Activated T-helper 1 cell treated with anti-CD3 and anti-CD28 coated beads, Interleukin-2, amount 50 U/mL, for 16 hours (primary cell): ENCODE measurements at places on chromosomes 7 and 10.

DNA sequence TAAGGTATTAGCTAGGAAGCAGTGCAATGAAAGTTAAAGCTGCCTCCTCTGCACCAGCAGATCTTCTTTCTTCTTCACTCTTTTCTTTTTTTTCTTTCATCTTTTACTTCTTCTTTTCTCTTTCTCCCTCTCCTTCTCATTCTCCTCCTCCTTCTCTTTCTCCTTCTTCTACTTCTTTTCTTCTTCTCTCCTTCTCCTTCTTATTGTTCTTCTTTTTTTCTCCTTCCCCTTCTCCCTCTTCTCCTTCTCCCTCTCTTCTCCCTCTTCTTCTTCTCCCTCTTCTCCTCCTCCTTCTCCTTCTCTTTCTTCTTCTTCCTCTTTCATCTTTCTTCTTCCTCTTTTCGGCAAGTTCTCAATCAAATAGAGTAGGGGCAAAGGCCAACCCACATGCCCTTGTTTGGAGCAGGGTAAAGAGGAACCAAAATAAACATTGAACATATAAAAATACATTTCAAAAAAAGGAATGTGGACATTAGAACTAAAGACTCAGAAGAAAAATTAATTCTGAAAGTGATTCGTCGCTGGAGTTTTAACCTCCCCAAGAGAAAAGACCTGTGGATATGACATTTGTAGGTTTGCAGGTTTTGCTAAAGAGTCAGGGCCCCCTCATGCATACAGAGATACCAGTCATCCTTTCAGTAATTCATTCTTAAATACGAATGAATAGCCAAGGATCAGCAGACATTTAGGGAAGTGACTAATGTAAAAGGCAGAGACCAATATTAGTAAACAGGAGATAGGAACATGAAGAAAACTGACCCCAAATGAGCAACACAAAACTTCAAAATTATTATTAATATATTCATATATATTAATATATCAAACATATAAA, 93.0 kb upstream of the RSU1 start:
- DNase-seq, result no peak

DNA sequence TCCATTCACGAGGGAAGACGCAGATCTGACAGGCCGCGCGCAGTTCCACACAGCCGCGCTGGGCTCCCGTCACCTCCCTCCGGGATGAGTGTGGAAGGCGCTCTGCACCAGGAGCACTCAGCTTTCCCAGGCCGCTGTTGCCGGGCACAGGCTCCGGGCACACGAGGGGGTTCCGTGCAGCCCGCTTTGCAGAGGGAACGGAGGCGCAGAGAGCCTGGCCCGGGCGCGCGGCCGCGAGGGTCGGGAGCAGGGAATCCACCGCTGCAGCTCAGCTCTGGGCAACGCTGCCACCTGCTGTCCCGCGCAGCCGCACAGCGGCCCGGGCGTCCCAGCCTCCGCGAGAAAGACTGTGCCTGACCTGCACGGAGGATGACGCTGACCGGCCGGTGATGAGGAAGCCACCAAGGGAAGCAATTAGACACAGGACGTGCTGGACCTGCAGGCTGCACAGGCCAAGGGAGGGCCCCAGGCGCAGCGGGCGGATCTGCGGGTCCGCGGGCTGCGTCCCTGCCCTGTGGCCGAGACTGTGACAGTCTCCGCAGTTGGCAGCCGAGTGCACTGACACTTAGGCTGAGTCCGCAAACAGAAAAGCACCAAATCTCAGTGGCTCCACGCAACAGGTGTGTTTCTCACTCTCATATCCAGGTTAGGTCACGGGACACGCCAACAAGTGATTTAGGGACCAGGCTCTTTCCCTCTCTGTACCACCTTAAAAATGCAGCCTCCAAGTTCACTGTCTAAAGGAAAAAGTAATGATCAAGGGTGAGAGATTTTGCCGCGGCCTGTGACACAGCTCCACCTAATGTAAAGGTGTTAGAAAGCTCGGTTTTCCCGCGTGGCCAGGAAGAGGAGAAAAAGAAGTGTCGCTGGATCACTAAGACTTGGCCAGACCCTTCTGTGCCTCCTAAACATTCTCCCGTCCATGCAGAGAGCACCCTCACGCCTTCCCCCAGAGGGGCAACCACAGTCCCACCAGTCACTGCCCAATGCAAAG, 94.5 kb downstream of the SEC61G start:
- no peak for DNase-seq

DNA sequence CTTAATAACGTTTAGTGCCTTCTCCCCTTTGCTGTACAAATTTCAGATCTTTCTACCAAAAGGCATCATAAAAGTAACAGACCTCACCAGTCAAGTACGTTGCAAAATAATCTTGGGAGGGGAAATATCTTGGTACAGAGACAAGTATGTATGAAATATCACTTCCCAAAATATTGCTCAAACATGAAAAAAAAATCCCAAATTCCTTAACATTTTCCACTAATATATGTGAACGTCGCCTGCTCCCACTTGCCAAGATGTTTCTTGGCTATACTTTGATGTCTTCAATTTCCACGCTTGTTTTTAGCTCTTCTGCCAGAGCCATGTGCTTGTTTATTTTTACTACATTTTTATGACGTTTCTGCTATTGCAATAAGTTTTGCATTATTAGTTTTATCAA, 223.5 kb downstream of the PLXNA4 start:
- DNase-seq, result no peak

DNA sequence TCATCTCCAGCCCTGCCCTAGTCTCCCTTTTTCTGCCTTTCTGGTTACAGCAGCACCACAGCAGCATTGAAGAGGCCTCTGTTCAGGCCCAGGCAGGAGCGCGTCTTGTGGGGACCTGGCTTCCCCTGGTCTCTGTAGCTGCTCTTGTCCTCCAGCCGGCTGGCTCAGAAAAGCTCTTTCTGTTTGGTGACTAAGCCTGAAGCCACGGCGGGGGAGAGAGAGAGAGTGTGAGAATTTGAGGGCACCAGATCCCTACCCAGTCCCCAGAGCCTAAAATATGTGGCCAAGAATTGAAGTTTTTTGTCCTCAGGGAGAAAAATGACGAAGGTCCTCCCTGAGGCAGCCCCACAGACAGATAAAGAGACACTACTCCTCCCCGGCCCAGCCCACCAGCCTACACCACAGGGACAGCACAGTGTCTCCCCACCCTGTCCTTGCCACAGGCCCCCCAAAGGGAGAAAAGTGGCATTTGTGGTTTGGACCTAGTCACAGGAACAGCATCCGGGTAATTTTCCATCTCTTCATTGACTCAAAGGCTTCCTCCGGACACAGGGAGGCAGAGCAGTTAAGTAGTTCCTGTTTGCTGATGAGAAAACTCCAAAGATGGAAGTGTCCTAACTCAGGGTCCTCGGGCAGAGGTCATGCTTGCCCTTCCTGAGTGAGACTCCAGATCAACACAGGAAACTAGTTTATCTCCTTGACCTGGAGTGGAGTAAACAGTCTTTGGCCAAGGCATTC, 13.3 kb upstream of the FAM180A start:
- DNase-seq, result no peak

DNA sequence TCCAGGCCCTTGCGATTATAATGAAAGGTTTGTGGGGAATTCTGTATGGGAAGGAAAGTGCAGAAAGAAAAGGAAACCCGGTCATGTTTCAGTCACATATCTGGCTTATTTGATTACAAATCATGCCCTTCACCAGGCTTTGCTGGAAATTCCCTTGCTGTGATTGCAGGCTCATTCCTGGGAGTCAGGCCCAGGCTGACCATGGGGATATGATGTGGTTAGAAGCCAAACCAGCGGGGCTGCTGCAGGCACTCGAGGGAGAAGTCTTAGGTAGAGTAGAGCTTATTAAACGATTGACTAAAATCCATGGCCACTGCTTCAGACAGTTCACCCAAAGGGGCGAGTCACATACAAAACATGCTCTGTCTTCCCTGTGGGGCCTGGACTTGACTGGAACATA, 16.2 kb downstream of the PKD1L1 start:
- no peak for DNase-seq

GRCh38 chr10:112332022-112332421, 41.9 kb upstream of the ACSL5 start:
- DNase-seq, result no peak

- DNase-seq, result no peak
Observed at GRCh38 chr10:80411267-80411668, 2.9 kb downstream of the PRXL2A start.

DNA sequence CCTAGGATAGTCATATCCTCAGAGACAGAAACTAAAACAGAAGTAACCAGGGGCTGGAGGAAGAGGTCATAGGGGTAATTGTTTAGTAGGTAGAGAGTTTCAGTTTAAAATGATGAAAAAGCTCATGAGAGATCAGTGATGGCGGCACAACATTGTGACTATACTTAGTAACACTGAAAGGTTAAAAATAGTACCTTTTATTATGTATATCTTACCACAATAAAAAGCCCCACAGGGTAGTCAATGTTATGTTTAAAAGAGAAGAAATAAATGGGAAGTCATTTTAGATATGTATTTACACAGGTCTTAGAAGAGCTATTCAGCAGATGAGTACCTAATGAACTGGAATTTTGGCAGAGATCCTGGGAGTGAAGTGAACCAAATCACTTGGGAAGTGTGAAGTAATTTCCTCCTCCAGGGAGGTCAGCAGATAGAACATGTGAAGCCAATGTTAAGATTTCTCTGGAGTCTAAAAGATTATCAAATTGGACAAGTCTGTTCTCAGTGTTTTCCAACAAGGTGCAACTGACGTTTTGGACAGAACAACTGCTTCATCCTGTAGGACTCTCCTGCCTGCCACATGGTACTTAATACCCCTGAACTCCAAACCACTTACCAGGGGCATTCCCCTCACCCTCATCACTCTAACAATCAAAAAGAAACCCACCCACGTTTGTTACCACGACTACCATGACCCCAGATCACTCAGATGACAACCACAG, 6.4 kb downstream of the CDCA7L start:
- no peak for DNase-seq

DNA sequence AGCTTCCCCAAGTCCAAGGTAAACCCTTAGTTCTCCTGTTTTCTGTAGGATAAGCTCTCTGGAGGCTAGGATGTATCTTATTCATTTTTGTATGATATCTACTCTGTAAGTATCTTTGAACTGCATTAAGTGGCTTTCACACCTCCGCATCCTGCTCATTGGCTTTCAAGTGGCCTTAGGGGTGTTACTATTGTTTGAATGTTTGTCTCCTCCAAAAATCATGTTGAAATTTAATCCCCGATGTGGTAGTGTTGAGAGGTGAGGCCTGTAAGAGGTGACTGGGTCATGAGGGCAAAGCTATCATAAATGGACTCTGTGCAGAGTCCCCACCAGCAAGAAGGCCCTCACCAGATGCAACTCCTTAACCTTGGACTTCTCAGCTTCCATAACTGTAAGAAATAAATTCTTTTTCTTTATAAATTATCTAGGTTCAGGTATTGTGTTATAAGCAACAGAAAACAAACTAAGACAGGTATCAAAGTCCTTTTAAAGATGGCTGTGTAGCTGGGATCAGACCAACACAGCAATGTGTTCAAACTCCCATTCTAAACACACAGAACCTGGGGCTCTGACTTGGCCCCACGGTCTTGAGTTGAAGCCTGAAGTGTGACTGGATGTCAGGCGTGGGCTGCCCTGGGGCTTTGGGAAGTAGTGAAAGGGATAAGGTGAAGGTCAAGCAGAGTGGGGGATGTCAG, 25.9 kb downstream of the TBXAS1 start:
- DNase-seq, result no peak

DNA sequence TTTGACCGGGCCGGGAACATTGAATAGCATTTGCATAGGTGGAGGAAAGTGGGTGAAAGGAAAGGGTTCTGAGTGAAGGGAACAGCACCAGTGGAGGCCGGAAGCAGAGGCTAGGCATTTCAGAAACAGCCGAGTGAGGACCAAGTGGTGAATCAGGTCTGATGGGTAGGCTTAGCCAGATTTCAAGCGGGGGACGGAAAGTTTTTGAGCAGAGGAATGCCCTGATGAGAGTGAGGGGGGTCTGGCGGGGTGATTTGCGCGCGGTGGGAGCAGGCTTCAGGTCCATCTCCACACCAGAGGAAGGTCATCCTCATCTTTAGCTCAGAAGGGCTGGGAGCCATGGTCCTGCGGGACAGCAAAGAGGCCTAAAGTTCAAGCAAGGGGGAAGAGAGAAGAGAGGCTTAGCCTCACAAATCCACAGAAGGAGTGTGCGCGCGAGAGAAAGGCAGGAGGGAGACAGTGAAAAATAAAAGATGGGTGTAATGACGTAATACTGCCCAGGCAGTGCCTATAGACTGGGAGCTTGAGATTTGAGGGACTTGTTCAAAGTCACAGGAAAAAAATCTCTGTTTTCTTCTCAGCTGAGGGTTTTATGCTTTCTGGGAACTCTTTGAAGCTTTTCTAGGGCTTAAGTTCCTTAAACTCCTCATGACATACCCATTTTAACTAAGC, 1.0 kb upstream of the DENND2A start:
- DNase-seq, result no peak

DNA sequence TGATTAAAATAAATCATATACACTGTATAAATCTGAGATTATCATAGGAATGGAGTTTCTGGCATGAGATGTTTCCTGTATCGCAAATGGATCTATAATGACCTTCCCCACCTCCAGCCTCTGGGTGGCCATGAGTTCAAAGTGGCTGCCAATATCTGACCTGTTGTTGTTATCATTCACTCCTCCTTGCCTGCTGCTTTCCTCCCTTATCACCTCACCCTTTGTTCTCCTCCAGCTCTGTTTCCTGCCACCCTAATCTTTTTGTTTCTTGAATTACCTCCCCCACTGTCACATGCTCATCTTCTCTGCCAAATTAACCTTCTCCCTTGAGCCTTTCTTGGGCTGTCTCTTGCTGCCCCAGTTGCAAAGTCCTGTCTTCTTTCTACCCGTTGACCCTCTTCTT, 12.0 kb downstream of the SCD start:
- DNase-seq, result no peak

GRCh38 chr10:102394801-102395399, 605 bp upstream of the NFKB2 start:
- DNase-seq, result no peak

DNA sequence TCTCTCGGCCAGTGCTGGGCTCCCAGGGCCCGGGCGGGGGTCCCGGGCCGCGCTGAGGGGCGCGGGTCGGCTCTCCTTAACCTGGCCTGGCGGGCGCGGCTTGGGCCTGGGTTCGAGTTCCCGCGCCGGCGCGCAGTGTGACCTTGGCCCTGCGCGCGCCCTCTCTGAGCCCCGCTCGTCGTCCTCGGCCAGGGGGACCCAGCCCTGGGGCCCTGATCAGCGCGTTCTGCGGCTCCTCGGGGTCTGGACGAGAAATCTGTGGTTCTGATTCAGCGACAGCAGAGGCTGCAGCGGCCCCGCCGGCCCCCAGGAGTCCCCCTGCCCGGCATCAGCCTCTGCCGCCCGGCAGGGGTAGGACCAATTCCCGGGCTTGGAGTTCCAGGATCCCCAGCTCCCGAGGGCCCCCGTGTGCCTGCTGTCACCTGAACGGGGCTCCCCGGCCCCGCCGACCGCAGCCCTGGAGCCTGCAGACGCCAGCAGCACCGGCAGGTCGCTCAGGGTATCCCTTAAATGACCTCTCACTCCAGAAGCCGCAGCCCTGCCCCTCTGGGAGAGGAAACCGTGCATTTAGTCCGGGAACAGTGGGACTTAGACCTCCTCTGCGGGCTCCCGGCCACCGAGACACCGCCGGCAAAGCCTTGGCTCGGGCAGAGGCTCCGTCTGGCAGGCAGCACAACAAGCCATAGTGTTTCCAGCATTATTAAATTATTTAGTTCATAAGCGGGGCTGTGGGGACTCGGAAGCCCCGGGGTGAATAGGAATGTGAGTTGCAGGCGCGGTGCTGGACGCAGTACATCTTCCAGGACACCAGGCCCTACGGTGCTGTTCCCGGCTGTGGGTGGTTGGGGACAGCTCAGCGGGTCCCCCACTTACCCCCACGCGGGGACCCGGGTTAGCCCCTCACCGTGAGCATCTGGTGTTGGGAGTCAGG, 572 bp downstream of the CHST12 start:
- DNase-seq, result no peak
